CD8-positive, alpha-beta T cell (primary cell): ENCODE measurements at places on chromosomes 2 and 18. TPM values are rescaled to one million over a fixed set of nuclear protein-coding genes. Genes with fewer than 3 reads are reported as not detected.

Gene IL36RN
- total RNA-seq: not detected

Gene SLC4A3
- total RNA-seq: not detected

Gene ZNF385B
- not detected for total RNA-seq

Gene KATNAL2
- total RNA-seq: 2.1 TPM

DNA sequence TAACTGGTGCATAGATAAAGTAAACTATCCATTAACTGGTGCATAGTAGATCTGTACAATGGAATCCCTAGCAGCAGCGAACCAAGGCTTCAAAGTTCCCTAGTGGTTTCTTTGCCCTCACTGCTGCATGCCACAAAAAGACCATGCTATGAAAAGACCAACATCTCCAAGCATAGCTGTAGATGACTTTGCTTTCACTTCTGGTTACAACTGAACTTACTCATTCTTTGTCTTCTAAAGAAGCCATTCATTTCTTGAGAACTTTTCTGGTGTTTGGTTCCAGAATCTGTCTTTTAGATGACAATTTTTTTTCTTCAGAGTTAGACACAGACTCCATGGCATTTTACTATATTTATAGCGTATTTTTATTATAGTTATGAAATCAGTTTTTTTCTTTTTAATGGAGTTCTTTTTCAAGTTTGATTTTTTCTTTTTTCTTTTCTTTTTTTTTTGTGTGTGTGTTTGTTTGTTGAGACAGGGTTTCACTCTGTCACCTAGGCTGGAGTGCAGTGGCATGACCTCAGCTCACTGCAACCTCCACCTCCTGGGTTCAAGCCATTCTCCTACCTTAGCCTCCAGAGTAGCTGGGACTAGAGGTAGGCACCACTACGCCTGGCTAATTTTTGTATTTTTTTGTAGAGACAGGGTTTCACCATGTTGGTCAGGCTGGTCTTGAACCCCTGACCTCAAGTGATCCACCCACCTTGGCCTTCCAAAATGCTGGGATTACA, 63.6 kb downstream of the SLC35F5 start:
- no peak for DNase-seq

GRCh38 chr2:96798733-96799622, 17.1 kb upstream of the CNNM3 start:
- DNase-seq: no peak

DNA sequence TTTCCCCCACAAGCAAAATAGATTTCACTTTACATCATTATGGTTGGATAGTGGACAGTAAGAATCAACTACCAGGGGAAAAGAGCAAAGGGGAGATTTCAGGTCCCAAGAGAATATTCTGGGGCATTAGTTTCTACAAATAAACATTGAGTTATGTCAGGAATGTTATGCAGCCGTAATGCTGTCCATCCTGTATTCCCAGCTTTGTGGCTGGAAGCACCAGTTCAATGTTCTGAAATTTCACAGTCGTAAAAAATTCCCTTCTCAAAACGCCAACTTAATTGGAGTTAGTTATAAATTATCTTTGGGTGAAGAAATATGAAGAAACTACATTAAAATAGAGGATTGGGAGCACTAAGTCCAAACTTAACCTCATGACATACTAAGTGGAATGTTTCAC, 141.5 kb upstream of the FIGN start:
- no peak for DNase-seq

DNA sequence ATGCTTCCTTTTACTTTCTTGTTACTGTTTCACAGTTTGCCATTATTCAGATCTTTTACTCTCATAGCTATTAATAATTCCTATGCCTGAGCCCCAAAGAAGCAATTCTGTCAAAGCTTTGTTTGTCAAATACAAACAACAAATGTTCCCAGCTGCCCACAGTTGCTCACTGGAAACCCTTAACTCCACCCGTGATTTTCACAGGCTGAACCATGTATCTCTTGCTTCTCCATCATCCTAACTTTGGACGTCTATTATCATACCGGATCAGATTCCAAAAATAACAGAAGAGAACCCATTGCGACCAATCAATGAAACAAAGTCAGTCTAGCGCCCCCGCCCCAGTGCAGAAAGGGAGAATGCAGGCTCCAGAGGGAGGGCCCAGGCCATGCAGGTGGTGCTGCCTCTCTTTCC, 24.2 kb downstream of the COLEC12 start:
- DNase-seq: no peak

- DNase-seq: no peak
Measured at GRCh38 chr18:48099481-48100164, 169.2 kb upstream of the SMAD2 start.

DNA sequence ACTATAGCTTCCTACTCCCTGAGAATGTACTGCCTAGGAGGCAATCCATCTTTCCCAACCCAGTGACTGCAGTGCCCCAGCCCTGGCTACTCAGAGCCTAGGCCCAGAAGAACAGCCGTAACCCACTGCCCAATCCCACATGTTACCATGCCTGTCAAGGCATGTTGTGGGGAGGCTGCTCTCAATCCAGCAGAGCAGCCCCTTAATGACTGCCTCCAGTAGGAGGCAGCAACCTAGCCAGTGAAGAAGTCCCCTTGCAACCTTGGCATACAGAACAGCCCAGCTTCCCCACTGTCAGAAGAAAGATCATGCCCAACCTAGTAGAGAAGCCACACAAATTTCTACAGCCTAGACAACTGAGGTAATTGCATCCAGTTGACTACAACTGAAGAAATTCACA, 44.2 kb upstream of the CDH7 start:
- DNase-seq: no peak

- DNase-seq: no peak
Measured at GRCh38 chr2:15944325-15945017, 4.1 kb downstream of the MYCN start.

GRCh38 chr18:36449451-36449850, 151.9 kb downstream of the FHOD3 start:
- no peak for DNase-seq

- DNase-seq: no peak
Measured at GRCh38 chr2:99899882-99900281, 242.5 kb downstream of the AFF3 start.

DNA sequence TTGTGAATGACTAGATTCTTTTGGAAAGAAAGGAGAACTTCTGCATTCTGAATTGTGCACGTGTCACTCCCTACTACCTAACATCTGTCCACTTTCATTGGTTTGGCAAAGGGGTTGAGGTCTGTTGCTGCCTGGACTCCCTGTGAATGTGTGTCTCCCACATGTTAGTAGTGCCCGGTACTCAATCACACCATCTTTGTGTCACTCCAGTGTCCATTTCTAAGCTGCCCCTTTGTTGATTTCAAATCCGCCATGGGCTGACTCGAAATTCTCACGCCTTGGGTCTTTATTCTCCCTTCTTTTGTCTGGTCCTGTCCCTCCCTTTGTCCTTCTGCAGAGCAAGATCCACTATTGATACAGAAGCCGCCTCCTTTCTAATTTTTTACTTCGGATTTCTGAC, 7.5 kb downstream of the DPYSL5 start:
- no peak for DNase-seq

DNA sequence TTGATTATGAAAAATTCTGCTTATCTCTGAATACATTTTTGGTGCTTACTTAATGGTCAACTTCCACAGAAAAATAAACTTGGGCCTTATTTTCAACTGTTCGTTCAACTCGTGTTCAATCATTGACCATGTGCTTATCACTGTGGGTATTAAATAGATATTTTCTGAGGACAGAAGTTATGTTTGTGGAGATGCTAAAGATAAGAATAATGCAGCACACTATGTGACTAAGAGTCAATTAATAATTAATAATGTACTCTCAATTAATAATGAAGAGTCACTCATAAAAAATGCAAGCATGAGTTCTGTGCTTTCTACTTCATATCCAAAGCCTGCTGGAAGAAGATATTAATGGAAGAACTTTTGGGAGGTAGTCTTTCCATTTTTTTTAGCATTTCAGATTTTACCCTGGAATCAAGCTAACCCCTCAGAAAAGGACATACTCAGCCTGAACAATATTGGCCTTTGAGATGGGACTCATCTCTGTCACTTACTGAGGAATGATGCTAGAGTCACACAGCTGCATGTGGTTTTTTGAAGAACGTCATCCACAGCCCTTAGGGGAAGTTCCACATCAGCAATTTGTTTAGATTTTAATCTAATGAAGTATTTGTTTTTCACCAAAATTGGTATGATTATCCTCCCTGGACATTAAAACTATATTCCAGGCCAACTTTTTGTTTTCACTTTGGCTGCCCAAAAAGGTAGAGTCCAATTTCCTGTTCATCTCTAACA, 191.9 kb upstream of the CRIM1 start:
- DNase-seq: no peak

DNA sequence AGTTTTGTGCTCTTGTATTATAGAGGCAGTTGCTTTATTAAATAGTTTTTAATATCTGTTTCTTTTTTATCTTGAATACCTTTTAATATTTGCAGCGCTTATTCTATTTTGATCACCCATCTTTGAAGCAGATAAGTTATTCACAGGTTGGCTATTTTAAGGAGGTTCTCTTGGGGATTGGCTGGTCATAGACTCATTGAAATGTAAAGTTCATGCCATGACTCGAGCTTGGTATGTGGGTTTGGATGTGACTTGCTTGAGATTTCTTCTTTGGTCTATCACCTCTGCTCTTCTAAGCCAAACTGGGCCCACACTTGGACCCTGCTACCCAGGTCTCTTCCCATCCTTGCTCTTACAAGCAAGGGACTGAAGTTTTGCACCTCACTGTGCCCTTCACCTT, 33.6 kb downstream of the FARP2 start:
- no peak for DNase-seq

DNA sequence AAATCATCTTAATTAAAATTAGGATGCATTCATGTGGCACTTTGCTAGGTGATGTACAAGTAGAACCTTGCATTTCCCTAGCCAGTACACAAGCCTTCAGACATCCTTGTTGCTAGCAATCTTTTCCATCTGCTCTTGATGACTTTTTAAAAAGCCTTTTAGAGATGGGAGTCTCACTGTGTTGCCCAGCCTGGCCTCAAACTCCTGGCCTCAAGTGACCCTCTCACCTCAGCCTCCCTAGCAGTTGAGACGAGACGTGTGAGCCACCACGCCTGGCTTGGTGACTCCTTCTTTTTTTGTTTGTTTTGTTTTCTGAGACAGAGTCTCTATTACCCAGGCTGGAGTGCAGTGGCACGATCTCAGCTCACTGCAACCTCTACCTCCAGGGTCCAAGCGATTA, 1.7 kb upstream of the CCDC88A start:
- DNase-seq: no peak

DNA sequence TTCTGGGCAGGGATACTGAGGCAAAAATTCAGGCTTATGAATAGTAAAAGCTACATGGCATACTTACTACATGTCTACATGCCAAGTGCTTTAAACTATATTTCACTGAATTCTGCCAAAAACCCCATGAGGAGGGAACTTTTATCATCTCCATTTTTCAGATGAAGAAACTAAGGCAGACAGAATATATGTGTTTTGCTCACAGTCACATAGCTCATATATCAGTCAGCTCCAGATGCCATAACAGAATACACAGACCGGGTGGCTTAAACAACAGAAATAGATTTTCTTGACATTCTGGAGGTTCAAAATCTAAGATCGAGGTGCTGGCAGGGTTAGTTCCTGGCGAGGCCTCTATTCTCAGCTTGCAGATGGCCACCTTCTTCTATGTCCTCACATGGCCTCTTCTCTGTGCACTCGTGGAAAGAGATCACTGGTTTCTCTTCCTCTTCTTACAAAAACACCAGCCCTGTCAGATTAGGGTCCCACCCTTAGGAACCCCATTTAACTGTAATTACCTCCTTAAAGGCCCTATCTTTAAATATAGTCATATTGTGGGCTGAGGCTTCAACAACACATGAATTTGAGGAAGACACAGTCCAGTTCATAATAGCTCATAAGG, 27.1 kb upstream of the CREB1 start:
- DNase-seq: no peak

- DNase-seq: no peak
Measured at GRCh38 chr2:233981574-233982420, 64.6 kb downstream of the TRPM8 start.

DNA sequence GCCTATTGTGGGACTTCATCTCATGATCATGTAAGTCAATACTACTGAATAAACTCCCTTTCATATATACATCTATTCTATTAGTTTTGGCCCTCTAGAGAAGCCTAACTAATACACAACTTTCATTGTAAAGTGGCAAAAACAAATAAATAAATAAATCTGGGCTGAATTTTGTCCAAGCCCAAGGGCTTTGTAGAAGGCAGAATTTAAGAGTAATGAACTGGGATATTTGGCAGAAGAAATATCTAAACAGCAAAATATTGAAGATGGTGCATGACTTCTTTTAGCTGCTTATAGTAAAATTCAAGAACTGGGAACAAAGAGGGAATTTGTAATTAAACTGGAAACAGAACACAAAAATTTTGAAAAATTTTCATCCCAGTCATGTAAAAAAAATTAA, 246.7 kb upstream of the GULP1 start:
- no peak for DNase-seq

- no peak for DNase-seq
Measured at GRCh38 chr2:68214381-68214780, 38.0 kb downstream of the PPP3R1 start.

DNA sequence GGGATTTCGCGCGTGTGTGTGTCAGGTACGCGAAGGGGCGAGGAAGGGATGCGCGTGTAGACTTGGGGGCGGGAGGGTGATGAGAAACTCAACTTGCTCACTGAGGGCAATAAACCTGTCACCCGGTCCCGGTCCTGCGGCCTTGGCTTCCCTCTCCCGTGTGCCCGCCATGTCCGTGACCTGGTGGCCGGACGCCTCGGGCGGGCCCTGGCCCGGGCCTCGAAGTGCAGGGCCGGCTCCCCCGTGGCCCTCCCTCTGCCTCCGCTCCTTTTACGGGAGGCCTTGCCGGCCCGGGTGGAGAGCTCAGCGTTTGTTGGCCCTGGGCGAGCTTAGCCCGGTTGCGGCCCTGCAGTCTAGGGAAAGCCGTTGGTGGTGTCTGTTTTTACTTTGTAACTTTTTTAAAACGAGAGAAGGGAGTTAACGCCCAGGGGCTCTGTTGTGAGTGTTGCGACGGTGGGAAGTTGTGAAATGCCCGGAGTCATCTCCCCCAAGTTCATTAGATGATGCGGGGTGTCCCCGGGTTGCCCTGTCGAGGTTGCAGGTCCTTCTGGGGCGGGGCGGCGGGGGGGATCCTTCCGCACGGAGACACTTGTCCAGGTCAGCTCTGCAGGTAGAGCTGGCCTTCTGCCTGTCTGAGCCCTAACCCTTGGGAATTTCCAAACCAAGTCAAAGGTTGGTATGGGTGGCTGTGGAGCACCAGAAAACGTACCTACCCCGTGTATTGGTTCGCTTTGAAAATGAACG, 883 bp downstream of the SMCHD1 start:
- DNase-seq: peak; percentile 55

- DNase-seq: no peak
Measured at GRCh38 chr2:3604207-3604877, 9.4 kb downstream of the COLEC11 start.

DNA sequence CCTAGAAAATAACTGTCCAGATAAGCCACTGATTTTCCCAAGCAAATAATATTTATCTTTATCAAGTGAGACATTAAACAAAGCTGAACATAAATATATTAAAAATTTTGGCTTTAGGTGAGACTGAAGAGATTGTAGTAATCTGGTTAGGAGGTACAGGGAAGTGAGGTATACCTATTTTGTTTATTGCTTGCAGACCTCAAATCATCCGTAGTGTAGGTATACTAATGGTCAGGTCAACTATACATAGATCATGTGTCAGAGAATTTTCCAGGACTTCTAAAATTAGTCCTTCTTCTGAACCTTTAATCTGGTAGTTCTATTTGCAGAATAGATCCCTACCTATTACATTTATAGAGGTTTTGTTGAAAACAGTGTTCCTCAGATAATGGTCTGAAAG, 41.5 kb downstream of the SP140 start:
- DNase-seq: no peak
